ENCODE measurements at places on chromosomes 16 and 17.

GRCh38 chr16:12440228-12440530 is 363.5 kb downstream of the CPPED1 start:
- DNase-seq: peak; percentile 42

DNA sequence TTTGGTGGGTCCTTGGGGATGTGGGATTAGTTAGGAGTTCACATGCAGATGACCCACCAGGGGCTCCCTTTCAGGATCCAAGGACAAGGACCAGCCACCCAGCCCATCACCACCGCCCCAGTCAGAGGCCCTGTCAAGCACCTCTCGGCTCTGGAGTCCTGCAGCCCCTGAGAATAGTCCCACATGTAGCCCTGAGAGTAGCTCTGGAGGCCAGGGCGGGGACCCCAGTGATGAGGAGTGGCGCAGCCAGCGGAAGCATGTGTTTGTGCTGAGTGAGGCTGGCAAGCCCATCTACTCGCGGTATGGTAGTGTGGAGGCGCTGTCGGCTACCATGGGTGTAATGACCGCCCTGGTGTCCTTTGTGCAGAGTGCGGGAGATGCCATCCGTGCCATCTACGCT is 2.4 kb downstream of the MON1B start:
- no peak for DNase-seq

GRCh38 chr16:50172195-50172922 is 19.3 kb downstream of the TENT4B start:
- DNase-seq: no peak

DNA sequence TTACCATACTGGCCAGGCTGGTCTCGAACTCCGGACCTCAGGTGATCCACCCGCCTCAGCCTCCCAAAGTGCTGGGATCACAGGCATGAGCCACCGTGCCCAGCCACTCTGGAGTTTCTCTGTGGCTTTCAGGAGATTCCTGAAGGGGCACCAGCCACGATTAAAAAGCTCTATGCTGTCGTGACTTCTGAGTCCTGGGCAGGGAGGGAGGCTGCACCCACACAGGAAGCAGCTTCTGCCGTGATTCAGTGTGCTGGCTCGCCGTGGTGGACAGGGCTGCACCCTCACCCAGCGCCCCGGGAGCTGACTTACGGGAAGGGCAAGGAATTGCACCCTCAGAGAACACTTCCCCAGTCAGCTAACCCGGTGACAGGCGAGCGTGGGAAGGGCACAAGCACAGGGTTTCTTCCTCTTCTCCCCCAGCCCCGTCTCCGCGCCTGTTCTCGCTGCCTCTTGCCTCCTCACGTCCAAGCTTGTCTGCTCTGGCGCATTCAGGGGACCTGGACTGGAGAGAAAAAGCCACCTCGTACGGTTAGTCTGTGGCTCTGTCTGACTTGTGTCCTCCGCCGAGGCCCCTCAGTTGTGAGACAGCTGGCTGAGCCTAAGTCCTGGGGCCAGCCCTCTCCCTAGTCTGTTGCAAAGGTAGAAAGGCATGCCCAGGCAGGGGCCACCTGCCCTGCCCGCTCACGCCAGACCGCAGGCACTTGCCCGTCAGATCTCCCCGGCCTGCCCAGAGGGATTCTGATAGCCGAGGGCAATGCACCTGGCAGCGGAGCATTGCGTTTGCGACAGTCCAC is 145.0 kb downstream of the SEC14L1 start:
- DNase-seq: peak; percentile 93

- DNase-seq: no peak
These were observed 12.1 kb upstream of the ZNF423 start for GRCh38 chr16:49867796-49868668.

Measured in AG10803 (cell line).